Activated effector memory CD4-positive, alpha-beta T cell treated with anti-CD3 and anti-CD28 coated beads, Interleukin-2, amount 50 U/mL, for 16 hours (primary cell): ENCODE measurements at places on chromosomes 2 and 18.
A peak's percentile ranks its signal among the peaks of the same experiment; 100 is the strongest.

DNA sequence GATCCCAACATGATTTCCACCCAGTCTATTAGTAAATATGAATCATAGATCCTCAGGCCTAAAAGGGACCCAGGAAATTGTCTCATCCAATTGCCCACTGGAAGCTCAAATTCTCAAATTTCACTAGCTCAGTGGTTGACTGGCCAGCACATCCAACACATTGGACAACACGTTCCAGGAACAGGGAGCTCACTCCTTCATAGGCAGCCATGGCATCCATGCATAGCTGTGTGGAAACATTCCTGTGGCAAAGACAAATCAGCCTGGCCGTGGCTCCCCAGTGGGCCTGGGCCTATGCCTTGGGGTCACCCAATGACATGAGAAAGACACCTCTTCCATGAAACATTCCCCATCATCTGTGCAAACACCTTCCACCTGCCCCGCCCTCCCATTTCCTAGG is 261.1 kb downstream of the ANAPC1 start:
- DNase-seq = no peak

- DNase-seq = no peak
Observed at GRCh38 chr18:44557616-44558151, 123.0 kb upstream of the SETBP1 start.

GRCh38 chr2:9465170-9465569 is 9.2 kb upstream of the IAH1 start:
- DNase-seq = no peak

GRCh38 chr2:43269706-43270105 is 43.3 kb upstream of the ZFP36L2 start:
- no peak for DNase-seq

DNA sequence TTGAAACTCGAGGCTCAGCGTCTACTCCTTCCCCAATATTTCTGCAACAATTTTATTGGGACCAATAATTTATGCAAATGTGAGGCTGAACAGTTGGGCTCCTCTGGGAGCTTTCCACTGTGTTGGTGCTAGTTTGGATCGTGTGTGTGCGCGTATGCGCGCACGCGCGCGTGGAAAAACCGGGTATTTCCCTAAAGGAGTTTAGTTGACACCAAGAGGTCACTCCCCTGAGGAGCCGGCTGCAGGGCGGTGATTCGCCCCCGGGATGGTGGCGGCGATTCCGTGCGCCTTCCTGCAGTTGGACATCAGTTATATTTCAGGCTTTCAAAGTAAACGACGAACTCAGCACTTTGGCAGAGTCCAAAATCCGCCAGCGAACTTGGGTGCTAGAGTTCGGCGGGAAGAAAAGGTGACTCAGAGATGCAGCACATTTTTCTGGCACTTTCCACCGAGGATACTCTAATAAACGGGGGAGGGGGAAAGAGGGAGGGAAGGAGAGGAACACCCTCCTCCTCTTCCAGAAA is 186.5 kb upstream of the FANCL start:
- DNase-seq = no peak

GRCh38 chr2:113370478-113371091 is 66.9 kb upstream of the ZNG1B start:
- DNase-seq = peak; percentile 83

DNA sequence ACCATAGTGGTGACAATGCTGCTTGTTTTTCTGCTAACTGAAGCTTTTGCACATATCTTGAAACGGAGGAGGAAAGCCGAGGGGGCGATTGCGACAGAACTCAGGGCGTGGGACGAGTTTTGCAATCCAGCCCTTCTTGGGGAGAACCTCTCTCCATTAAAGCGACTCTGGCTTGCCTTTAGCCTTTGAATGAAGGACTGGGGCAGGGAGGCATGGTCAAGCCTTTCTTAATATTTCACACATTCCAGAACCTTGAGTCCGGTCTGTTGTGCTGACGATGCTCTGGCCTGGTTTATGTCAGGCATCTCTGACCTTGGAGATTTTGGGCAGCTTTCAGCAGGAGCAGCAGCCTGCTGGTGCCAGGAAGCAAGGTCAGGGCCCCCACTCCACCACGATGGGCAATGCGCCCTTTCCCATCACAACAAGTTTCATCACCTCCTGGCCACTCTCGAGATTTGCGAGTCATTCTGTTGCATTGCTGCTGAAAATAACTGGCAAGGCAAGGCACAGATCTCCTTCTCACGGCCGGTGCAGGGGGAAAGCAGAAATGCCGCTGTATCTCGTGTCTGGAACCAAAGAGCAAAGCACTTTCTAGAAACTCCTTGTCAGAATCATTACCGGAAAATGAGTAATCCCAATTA is 10.8 kb downstream of the EMILIN2 start:
- DNase-seq = no peak

- DNase-seq = peak; percentile 38
Observed at GRCh38 chr2:127155947-127156346, 49.0 kb upstream of the BIN1 start.

DNA sequence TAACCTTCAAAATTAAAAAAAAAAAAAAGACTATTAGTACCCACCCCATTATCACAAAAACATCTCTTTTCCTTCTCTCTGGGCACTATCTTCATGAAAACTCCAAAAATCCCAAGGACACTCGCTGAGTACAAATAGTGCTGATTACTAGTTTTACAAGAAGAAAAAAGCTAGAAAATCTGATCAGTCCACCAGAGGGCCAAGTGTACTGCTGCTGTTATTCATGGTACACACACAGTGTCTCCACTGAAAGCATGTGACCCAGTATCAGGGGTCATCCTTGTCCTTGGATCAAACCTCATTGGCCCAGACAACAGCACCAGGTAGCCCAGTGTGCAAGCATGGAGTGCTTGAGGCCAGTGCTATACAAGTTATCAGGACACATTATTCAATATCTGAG is 382.7 kb upstream of the KLHL29 start:
- DNase-seq = no peak

DNA sequence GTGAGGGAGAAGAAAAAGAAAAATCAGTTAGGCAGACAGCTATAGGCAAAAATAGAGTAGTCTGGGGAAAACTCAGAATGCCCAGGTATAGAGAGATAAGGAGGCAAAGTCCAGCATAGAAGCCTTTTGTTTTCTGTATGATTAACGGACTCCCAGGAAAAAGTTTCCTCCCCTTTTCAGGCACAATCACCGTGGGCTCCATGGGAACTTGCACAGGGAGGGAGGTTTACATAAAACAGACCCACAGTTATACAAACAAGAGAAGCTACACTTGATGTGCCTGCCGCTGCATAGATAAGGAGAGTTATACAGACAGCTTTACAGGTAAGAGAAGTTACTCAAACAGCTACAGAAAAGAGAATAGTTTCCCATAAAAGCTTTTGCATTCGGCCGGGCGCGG is 39.2 kb upstream of the SULT1C3 start:
- DNase-seq = no peak

- no peak for DNase-seq
Observed at GRCh38 chr18:55440988-55441387, 147.0 kb downstream of the TCF4 start.

DNA sequence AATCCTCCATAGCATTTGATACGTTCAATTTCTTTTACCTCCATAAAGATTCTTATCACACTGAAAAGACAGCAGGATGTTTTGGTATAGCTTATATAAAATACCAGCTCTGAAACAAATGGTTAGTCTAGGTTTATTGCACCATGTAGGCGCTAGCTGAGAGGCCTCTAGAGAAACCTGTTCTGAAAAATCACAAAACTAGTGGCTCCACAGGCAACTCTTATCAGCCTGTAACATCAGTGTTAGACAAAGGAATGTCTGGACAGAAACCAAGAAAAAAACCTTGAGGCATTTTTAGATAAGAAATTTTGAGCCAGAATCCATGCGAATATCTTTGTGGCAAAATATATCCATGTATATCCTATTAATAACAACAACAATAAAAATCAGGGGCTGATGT is 440.4 kb upstream of the MAP2 start:
- no peak for DNase-seq

GRCh38 chr2:214504599-214505376 is 93.9 kb downstream of the VWC2L start:
- DNase-seq = no peak

GRCh38 chr2:12605936-12606335 is 110.8 kb upstream of the TRIB2 start:
- DNase-seq = no peak

- DNase-seq = no peak
Observed at GRCh38 chr2:149819356-149819957, 231.9 kb upstream of the MMADHC start.

DNA sequence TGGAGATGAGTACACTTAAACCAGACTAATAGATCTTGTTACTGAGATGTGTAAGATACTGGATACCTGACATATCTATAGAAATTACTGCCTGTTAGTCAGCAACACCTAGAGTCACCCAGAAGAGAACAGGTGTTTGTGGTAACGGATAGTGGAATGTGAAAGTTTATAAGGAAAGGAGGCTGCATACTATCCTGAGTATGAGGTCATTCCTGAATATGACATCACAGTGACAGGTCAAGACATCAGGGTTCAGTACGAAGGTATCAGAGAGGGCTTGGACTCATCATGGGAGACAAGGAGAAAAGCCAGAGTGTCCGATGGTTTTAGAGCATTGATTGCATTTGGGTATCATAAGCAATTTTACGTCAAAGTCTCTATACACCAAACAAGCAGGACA is 55.3 kb downstream of the ABCA12 start:
- DNase-seq = no peak

GRCh38 chr2:185507719-185508118 is 230.9 kb upstream of the FSIP2 start:
- DNase-seq = no peak

DNA sequence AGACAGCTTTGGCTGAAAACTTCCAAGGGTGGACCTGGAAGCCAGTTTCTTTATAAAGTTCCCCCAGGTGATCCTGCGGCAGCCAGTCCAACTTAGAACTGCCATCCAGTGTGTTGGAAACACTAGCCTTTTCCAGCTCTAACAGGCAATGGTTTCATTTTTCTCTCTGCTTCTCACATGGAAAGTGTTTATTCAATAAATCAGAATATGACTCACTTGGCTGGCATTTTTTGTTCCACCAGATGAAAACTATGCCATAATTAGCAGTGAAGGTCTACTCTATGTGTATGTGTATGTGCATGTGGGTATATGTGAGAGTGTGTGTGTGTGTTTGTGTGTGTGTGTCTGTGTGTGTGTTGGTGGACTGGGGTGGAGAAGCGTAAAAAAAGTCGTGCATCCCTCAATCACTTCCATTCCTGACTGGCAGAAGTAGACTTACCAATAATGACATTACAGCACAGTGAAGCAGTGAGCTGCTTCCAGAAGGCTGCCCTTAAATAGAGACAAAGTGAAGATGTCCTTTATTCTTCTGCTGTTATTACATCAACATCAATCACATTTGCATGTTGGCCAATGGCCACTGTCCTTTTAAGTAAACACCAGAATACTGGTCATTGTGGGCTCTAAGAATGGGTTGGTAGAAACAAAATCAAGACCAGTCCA is 90.9 kb upstream of the SETBP1 start:
- DNase-seq = no peak

- DNase-seq = no peak
Observed at GRCh38 chr18:48594471-48595094, 55.8 kb downstream of the CTIF start.

DNA sequence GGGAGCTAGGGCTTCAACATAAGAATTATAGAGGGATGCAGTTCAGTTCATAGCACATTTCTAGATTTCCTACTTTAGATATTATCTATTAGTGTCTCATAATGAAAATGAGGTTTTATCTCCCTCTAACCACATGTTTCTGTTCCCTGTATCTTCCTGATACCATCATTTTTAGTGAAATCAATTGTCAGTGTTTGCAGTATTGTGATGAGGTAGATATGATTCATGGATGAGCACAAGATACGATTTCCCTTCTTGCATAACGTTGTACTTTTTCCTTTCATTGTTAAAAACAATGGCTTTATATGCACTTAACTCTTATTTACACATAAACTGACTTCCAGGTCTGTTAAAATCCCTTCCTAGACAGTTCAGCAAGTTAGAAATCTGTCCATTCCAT is 211.4 kb downstream of the ZBTB7C start:
- no peak for DNase-seq

GRCh38 chr18:66972681-66973080 is 368.8 kb upstream of the CDH19 start:
- DNase-seq = no peak

GRCh38 chr2:157662401-157662800 is 33.7 kb upstream of the ACVR1C start:
- no peak for DNase-seq

DNA sequence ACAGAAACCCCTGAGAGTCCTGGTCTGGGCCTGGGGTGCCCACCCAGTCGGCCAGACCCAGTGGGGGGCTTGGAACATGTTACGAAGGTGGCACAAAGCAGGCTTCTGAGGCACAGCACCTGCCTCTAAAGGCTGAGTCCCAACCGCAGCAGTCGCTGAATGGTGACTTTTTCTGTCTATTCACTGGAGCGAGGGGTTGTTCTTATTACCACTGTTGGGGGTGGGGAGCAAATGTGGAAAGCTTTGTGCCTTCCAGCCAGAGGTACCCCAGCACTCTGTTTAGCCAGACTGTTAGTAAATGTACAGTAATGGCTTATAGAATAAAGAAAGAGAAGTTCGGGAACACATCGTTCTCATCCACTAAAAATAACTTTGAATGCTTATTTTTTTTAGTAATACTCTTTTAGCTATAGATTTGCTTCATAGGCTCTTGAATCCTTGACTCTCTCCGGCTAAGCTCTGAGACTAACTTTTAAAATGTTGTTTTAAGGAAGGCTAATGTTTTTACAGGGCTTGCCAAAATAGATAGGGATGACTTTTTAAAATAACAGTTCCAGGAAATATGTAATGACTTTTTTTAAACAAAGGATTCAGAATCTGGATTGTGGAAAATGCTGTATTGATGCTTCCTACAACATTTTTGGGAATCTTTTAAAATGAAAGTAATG is 23.4 kb upstream of the PTPN2 start:
- DNase-seq = no peak

- no peak for DNase-seq
Observed at GRCh38 chr2:30509716-30510115, 62.7 kb downstream of the LCLAT1 start.

DNA sequence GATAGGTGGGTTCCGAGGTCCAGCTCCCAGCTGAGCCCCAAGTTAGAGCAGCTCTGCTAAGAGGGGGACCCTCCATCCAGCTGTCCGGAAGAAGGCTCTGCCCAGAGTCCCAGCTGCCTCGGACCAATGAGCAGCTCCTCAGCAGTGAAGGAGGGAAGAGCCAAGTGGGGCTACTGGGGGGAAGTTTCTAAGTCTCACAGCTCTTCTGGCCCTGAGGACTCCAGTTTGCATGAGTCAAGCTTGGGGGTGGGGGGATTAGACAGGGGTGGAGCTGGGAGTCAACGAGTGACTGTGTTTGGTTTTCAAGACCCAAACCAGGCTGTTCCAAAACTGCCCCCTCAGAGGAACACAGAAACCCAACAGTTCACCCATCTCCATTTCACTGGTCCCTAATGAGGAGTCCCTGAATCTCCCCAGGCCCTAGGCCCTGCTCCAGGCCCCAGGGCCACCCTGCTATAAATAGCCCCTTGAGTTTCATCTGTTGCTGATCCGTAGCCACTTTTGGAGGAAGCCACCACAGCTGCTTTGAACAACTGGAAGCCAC is 100.9 kb downstream of the TNS1 start:
- no peak for DNase-seq

- no peak for DNase-seq
Observed at GRCh38 chr2:214604861-214605260, 194.0 kb downstream of the VWC2L start.

GRCh38 chr2:198657512-198658121 is 800.1 kb downstream of the SATB2 start:
- DNase-seq = no peak

GRCh38 chr2:63834401-63834800 is 7.3 kb upstream of the UGP2 start:
- DNase-seq = no peak
